Fibroblast of skin of right quadriceps (primary cell): ENCODE measurements at places on chromosomes 7 and 10.

GRCh38 chr10:33721509-33721908 lies 387.0 kb upstream of the NRP1 start:
- DNase-seq, result no peak

- DNase-seq, result no peak
Measured at GRCh38 chr7:47000561-47000960, 581.4 kb downstream of the TNS3 start.

DNA sequence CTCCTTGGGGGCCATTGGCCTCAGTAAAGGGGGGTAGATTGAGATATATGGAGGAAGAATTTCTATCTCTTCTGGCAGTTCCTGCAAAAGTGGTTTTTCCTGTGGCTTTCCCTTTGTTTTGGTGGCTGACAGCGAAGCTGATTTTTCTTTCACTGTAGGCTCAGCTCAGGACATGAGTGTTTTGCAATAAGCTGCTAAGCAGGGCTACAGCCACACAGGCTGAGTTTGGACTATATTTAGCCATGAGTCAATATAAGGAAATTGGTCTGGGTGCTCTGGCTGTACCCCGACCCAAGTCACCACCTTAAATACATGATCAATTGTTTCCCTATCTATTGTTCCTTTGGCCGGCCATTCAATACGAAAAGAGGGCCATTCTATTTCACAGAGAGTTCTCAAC lies 212.7 kb upstream of the KCND2 start:
- peak; percentile 11 for DNase-seq

DNA sequence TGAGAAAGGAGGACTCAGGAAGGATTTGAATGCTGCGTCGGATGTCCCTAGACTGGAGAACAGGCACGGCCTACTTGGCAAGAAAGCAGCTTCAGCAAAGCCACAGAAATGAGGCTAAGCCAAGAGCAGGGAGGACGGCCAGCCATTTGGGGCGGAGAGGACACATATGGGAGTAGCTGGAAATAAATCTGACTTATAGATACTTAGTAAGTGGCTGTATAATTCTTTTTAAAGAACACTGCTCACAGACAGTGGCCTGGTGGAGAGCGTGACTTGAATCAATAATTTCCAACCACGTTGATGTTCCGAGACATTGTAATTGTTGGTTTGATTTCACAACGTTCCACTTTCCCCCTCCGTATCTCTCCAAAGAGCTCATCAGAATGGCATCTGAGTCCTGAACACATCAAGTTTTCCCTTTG lies 67.7 kb upstream of the JCAD start:
- DNase-seq, result peak; percentile 86

- no peak for DNase-seq
Measured at GRCh38 chr7:33191340-33191739, 62.0 kb downstream of the BBS9 start.

DNA sequence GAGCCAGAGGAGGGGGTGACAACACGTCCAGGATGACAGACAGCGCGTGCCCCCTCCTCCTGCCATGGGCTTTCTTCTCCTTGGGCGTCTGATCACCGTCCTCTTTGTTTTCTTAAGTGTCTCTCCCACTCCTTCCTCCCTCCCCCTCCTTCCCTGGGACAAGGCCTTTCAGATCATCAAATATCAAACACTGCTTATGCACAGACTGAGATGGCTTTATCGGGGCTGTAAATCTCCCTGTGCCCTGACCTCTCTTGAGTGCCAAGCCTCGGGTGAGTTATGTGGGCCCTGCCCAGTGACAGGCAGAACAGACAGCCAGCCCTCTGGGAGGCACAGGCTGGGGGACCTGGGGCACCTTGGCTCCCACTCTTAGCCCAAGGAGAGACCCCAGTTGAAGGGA lies 116.4 kb downstream of the C10orf105 start:
- DNase-seq, result no peak

DNA sequence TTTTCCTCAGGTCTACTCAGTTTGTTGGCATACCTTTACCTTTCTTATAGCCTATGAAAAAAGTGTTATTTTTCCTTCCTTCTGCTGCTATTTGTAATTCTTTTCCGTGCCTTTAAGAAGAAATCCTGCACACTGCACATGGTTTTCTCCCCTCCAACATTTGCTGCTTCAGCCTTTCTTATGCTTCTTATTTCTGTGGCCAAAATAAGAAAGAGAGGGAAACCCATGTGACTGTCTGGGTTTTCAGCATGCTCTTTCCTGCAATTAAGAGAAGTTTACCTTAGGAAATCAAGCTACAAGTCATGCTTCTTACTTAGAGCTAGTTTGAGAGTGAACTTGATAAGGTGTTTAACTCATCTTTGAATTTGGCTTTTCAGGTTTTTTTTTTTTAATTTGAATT lies 11.0 kb downstream of the TBC1D12 start:
- no peak for DNase-seq

GRCh38 chr7:149289856-149290255 lies 27.9 kb downstream of the ZNF783 start:
- DNase-seq, result no peak

- DNase-seq, result no peak
Measured at GRCh38 chr10:69307434-69307833, 29.1 kb downstream of the HK1 start.

GRCh38 chr10:30052062-30052461 lies 7.3 kb downstream of the JCAD start:
- no peak for DNase-seq

- no peak for DNase-seq
Measured at GRCh38 chr10:105514106-105514505, 873.0 kb downstream of the SORCS3 start.

DNA sequence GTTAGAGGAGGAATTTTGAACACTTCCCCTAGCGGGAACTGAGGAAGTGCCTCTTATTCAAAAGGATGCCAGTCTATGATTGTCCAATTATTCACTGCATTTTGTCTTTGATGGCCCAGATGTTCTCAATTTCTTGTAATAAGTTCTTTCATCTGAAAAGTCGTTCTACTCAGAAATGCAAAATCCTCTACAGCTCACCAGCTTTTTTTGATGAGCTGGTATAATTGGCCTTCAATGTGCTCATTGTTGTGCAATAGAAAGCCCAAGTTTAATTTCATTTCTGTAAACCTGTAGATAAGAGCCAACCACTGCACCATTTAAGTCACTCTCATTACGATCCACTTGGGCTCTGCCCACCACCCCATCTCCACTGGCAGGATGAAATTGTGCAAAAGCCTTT lies 978.7 kb upstream of the AUTS2 start:
- peak; percentile 23 for DNase-seq

GRCh38 chr7:119640326-119640725 lies 632.6 kb upstream of the KCND2 start:
- DNase-seq, result no peak

DNA sequence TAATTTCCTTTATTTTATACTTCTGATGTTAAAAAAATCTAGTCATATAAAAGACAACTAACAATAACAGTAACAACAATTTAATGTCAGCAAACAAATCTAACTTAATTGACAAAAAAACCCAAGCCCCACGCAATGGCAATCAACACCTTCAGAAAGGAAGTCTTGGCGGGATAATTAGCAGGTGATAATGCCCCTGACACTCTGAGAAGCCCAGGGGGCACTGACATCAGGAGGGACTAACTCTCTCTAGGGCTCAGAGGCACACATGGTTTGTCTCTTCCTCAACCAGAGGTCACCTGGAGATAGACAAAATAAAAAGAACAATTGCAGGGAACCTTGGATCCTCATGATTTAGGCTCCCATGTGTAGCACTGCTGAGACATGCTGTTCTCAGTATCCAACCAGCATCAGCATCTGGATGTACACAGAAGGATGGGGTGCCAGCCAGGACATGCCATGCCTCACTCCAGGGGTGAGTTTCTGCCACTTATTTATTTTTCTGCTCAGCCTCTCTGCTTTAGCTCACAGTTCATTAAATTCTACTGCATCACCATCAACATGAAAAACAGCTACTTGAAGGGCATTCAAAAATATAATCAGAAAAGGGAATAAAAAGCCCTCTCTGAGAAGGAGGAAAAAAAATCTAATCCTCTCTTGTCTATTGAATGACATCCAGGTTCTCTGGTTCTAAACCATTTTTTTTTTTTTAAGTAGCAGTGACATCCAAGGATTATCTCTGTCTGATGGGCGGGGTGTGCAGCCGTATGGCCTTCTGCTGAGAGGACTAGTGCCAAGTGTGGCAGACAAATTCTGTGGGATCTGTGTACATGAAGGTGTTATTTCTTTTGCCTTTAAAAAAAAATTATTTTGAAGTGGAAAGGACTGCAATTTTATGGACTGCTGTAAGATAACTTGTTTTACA lies 96.3 kb downstream of the ATXN7L1 start:
- DNase-seq, result no peak

- no peak for DNase-seq
Measured at GRCh38 chr10:60141896-60142559, 235.7 kb upstream of the CCDC6 start.

- no peak for DNase-seq
Measured at GRCh38 chr7:142152076-142152475, 40.6 kb downstream of the MGAM2 start.

- DNase-seq, result no peak
Measured at GRCh38 chr7:124930173-124930623, 573 bp upstream of the POT1 start.

- no peak for DNase-seq
Measured at GRCh38 chr7:120468611-120469010, 195.6 kb downstream of the KCND2 start.

DNA sequence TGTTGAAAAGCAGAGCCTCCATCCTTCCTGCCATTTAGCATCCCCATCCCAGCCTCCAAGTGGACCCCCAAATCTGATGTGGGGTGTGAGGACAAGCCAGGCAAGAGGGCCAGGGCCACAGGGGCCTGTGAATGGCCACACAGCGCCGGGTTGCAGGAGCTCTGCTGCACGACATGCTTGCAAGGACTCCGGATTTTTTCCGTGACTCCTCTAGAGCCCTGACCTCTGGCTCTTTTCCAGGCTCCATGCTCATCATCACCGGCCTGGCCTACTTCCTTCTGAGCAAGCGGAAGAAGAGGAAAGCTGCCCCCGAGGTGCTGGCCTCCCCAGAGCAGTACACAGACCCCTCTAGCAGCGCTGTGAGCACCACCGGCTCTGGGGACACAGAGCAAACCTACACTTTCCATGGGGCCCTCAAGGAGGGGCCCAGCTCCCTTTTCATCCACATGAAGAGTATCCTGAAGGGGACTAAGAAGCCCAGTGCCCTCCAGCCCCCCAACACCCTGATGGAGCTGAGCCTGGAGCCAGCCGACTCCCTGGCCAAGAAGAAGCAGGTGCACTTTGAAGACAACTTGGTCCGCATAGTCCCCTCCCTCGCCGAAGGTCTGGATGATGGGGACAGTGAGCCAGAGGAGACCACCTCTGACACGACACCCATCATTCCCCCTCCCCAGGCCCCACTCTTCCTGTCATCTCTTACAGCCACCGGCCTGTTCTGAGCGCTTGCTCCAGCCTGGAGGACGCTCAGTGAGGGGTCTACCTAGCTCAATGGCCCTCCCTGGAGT lies 23.5 kb downstream of the TMEM72 start:
- DNase-seq, result no peak

GRCh38 chr10:102630663-102631062 lies 13.6 kb upstream of the TRIM8 start:
- no peak for DNase-seq

- no peak for DNase-seq
Measured at GRCh38 chr10:57168611-57169240, 807.7 kb upstream of the ZWINT start.

DNA sequence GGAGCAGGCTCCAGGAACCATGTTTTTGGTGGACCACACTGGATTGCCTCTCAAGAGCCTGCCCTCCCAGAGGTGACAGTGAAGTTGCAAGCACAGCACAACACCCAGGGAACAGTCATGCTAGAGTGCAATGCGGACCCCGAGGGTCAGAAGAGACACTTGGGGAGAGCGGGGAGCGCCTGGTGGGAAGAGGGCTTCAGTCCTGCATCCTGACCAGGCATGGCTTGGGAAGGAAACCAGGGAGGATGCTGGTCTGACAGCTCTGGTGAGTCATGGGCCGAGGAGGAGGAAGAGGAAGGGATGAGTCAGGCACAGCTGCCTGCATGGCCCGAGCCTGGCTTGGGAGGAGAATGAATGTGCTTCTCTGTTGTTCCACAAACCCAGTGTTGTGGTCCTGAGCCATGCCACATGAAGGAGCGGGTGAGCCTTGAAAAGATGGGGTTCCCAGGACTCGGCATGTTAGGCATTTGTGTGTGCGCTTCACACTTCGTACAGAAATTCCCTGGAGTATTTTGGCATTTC lies 29.5 kb upstream of the ANKRD2 start:
- DNase-seq, result peak; percentile 95

DNA sequence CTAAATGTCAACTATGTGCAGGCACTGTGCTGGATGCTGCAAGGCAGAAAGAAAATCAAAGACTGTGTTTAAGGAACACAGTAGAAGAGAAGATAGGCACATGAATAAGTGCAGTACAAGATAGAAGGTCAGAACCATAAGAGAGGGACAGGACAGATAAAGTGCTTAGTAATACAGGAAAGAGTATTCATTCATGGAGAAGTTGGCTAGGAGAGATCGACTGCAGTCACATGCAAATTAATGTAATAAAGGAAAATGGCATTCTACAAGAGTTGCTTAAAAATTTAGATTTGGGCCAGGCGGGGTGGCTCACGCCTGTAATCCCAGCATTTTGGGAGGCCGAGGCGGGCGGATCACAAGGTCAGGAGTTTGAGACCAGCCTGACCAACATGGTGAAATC lies 24.8 kb downstream of the KIF5B start:
- no peak for DNase-seq

DNA sequence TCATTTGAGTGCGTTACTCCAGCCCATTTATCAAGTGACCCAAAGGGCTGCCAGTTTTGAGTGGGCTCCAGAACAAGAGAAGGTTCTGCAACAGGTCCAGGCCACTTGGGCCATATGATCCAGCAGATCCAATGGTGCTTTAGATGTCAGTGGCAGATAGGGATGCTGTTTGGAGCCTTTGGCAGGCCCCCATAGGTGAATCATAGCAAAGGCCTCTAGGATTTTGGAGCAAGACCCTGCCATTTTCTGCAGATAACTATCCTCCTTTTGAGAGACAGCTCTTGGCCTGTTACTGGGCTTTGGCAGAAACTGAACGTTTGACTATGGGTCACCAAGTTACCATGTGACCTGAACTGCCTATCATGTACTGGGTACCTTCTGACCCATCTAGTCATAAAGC lies 358.8 kb upstream of the SEMA3C start:
- DNase-seq, result no peak

GRCh38 chr7:132545756-132546155 lies 30.5 kb downstream of the PLXNA4 start:
- DNase-seq, result no peak

DNA sequence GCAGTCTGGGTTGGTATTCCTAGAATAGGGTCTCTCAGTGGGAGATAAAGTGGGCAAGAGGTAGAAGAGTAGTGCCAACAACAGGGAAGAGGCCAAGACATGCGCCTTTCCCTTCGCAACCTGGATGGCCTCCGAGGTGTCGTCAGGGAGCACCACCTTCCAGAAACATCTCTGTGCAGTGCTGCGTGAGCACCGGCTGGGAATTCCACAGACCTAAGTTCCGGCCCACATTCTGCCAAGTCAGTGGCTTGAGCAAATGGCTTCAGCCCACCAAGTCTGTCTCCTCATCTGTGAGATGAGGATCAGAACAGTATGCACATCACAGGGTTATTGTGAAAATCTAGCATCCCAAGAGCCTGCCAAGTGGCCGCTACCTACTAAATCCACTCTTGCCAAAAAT lies 40.6 kb downstream of the CCDC3 start:
- no peak for DNase-seq

GRCh38 chr7:151515276-151515565 lies 4.5 kb downstream of the RHEB start:
- no peak for DNase-seq

GRCh38 chr7:102404005-102404861 lies 8.1 kb downstream of the PRKRIP1 start:
- peak; percentile 37 for DNase-seq
